ENCODE measurements at places on chromosomes 6 and 20. TPM values are rescaled to one million over a fixed set of nuclear protein-coding genes. Genes with fewer than 3 reads are reported as not detected.

POM121L2 gene
- total RNA-seq = not detected

VGLL2 gene
- total RNA-seq = not detected

RBL1 gene
- total RNA-seq = 21.3 TPM

NAA20 gene
- total RNA-seq = 40.5 TPM

SOX18 gene
- not detected for total RNA-seq

GABRR1 gene
- total RNA-seq = not detected

WFDC2 gene
- total RNA-seq = not detected

ZNF165 gene
- total RNA-seq = 0.37 TPM

SYNE1 gene
- 70.0 TPM for total RNA-seq

SAYSD1 gene
- total RNA-seq = 10.9 TPM

MAFB gene
- total RNA-seq = 4.7 TPM

TREML1 gene
- not detected for total RNA-seq

PHACTR1 gene
- 4.4 TPM for total RNA-seq

MRPS26 gene
- total RNA-seq = 31.1 TPM

All from subcutaneous preadipocyte (primary cell).